ENCODE measurements at places on chromosomes 1 and 21. TPM values are rescaled to one million over a fixed set of nuclear protein-coding genes. Genes with fewer than 3 reads are reported as not detected.

The TFF1 gene
- not detected for total RNA-seq

The F3 gene
- total RNA-seq: 43.3 TPM

The RIPPLY3 gene
- total RNA-seq: not detected

The UTS2 gene
- total RNA-seq: not detected

The ABCD3 gene
- 45.1 TPM for total RNA-seq

The SIK1 gene
- total RNA-seq: not detected

The ARHGAP29 gene
- total RNA-seq: 4.2 TPM

The PTPN7 gene
- 0.12 TPM for total RNA-seq

The TMEM52 gene
- total RNA-seq: 0.29 TPM

The FALEC gene
- not detected for total RNA-seq

The OLFM3 gene
- total RNA-seq: 1.2 TPM

The KRTAP21-2 gene
- total RNA-seq: not detected

The GJA8 gene
- total RNA-seq: not detected

The C1orf56 gene
- 2.7 TPM for total RNA-seq

The UBXN10 gene
- not detected for total RNA-seq

The JAM2 gene
- 3.1 TPM for total RNA-seq

The VWA1 gene
- 0.04 TPM for total RNA-seq

The SLC30A10 gene
- total RNA-seq: not detected

The CORT gene
- total RNA-seq: not detected

The LCE2A gene
- not detected for total RNA-seq

The THEM4 gene
- total RNA-seq: 9.3 TPM

The FAM163A gene
- total RNA-seq: not detected

The CGN gene
- 1.8 TPM for total RNA-seq

The FNDC10 gene
- 0.85 TPM for total RNA-seq

The CPLANE2 gene
- total RNA-seq: 4.7 TPM

The ATG4C gene
- total RNA-seq: 14.1 TPM

The BMP8B gene
- 0.08 TPM for total RNA-seq

The LCE1F gene
- not detected for total RNA-seq

The LY9 gene
- total RNA-seq: not detected

The EDN2 gene
- total RNA-seq: 0.50 TPM

The VASH2 gene
- total RNA-seq: 2.5 TPM

The TAS1R1 gene
- not detected for total RNA-seq

The S100A5 gene
- total RNA-seq: not detected

The LRRC3 gene
- 0.37 TPM for total RNA-seq

The SETDB1 gene
- 26.2 TPM for total RNA-seq

The PCSK9 gene
- total RNA-seq: 0.04 TPM

The CELA2A gene
- total RNA-seq: not detected

The LYSMD1 gene
- total RNA-seq: 5.4 TPM

The CTH gene
- 21.9 TPM for total RNA-seq

The PTPRC gene
- total RNA-seq: 0.14 TPM

The UBASH3A gene
- not detected for total RNA-seq

The PYCR2 gene
- 37.2 TPM for total RNA-seq

The PRAMEF14 gene
- total RNA-seq: not detected

Measured in H4 (cell line).